ENCODE measurements at places on chromosomes 16 and 17.

- DNase-seq: no peak
These were observed 37.7 kb downstream of the TMEM114 start for GRCh38 chr16:8552487-8553221.

- peak; percentile 64 for DNase-seq
These were observed 168.6 kb downstream of the FTO start for GRCh38 chr16:53872248-53873221.

DNA sequence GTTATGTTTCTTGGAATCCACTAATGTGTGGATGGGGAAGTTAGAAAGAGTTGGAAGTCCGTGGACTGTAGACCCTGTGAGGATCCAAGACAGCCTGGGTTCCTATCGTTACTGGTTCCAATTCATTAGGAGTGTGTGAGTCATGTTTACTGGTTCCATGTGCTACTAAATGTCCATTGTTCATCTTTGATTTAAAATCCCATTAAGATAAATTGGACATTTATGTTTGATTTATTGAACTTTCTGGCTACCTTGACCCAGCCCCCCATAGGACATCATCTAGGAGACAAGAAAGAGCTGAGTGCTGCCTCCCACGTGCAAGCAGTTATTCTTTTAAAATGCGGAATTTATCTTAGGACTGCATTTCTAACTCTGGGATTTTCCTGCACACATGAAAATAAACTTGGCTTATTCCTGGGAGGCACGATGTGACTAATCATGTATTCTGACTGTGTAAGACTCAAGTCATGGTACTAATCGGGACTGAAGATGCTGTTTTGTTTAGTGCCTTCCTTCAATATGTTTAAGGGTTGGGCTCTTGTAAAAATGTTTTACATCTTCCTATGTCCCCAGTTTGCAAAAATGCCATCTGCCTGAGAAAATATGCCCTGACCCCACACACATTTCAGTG, 53.4 kb downstream of the RGS9 start:
- no peak for DNase-seq

GRCh38 chr16:21263640-21264570, 14.2 kb downstream of the CRYM start:
- DNase-seq: no peak

DNA sequence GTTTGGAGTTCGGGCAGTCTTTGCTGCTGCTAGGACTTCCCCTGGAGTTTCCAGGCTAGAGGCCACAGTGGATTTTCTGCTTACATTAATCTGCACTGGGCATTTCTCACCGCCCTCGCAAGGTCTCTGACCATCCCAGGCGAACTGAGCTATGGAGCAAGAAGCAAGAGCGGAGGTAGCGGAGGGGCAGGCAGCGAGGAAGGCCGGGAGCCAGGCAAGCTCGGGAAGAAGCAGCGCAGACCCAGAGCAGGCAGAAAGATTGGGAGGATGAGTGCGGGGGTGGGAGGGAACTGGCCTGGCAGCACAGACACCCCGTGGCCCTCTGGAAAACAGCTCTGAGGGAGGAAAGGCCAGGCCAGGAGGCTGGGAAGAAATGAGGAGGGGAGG, 3.8 kb downstream of the COTL1 start:
- no peak for DNase-seq

DNA sequence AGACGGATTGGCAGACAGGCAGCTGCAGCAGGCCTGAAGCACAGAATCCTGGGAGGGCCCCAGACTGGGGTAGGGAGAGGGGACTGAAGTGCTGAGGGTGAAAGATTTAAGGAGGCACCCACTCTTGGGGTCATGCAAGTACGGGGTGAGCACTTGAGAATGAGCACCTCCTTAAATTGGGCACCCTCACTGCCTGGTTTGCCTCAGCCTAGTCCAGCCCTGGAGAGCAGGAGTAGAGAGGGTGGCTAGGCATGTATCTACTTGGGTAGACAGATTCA, 154.1 kb upstream of the CDC42EP4 start:
- DNase-seq: no peak

GRCh38 chr16:81939164-81940056, 71.9 kb downstream of the SDR42E1 start:
- no peak for DNase-seq

DNA sequence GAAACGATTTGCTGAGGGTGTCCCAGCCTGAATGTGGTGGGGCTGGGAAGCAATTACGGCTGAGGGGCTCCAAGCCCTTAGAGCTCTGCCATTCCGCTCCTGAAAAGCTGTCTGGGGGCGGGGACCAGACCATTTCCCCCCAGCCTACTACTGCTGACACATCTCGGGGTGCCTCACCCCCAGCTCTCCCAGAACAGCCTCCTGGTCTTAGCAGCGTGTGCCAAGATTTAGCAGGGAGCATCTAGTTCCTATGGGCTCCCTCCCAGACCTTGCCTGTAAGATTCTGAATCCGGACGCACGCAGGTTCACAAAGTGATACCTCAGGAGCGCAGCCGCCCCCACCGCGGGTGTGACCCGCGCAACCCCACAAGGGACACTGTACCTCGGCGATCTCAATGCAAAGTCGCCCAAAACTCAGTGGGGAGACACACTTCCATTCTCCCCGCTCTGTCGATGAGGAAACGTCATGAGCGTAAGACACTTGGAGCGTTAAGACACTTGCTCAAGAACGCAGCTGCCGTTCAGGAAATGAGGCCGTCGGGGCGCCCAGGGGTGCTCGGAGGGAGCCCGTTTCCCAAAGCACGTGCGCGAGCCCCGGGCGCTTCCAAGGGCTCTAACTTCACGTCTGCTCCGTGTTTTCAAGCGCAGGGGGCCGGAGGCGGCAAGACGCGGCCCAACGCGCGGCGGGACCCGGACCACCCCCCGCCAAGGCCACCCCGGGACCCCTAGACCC, 629 bp downstream of the GEMIN4 start:
- DNase-seq: no peak

DNA sequence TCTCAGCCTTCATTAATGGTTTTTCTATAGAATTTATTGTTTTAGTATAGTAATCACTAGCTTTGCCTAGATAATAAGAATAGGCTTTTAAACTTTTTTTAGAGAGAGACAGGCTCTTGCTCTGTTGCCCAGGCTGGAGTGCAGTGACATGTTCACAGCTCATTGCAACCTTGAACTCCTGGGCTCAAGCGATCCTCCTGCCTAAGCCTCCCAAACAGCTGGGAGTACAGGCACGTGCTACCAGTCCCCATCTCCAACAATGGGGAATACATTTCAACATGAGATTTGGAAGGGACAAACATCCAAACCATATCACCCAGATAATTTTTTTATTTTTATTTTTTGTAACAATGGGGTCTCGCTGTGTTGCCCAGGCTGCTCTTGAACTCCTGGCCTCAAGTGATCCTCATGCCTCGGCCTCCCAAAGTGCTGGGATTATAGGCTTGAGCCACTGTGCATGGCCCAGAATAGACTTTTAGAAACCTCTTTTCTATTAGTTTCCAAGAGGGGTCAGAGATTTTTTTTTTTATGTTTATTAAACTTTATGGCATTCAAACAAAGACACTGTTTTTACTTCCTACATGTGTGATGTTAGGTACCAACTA, 7.3 kb downstream of the NACA2 start:
- no peak for DNase-seq

DNA sequence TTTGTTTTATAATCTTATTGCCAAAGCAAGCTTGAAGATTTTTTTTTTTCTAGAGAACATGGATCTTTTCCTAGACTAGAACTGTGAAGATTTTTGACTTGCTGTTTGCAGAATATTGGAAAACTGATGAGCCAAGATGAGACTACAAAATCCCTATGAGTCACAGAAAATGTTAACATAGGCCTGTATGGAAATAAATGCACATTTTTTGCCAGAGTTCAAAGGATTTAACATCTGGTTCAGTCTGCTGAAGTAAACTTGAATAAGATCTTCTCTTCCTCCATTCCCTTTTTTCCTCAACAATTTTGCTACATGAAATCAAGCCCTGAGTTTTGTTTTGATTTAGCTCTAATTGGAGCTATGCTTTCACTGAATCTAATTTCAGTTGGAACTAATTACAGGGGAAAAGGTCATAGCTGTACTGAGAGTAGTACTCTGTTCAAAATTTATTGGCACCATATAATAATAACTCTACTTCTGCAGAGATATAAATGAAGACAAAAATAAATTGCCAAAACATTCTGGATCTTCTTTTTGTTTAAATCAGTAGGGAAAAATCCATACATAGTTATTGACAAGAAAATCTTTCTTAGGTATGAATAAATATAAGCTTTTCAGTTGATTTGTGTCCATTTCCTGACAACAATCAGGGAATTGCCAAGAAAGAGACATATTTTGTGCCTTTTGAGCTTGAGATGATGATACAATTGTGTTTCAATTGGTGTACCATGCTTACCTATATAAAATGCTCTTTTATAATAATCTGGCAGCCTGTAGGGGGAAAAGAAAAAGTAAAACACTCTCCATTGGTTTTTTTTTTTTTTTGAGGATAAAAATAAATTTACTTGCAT, 387.5 kb upstream of the GOT2 start:
- no peak for DNase-seq

DNA sequence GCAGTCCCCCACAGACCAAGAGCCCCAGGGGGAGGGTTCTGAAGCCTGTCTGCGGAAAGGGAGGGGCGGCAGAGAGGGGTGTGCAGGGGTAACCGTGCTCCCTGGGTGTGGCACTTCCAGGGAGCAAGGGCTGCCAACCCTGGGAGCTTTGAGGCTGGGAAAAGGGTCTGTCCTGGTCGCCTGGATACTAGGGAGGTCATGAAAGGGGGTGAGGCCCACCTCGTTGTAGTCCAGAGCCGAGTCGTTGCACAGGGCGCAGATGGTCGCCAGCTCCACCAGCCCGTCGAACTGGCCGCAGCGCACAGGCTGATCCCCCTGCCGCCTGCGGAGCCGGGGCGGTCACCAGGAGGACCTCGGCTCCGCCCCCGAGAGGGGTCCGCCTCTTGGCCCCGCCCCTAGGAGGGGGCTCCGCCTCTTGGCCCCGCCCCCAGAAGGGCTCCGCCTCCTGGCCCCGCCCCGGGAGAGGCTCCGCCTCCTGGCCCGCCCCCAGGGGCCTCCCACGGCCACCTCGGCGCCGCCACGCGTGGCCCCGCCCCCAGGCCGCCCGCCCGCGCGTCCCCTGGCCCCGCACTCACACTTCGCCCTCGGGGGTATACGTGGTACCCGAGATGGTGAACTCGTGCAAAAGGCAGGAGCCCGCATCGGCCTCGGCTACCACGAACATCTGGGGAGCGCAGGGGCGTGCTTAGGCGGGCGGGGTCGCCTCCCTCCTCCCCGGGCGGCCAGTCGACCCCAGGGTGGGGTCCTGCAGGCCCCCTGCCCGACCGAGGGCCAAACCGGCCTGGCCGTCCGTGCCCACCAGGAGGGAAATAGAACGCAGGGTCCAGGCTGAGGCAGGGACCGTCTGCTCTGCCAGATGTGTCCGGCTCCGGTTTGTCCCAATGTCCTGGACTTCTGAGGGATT, 19.5 kb downstream of the ATP2A3 start:
- no peak for DNase-seq

DNA sequence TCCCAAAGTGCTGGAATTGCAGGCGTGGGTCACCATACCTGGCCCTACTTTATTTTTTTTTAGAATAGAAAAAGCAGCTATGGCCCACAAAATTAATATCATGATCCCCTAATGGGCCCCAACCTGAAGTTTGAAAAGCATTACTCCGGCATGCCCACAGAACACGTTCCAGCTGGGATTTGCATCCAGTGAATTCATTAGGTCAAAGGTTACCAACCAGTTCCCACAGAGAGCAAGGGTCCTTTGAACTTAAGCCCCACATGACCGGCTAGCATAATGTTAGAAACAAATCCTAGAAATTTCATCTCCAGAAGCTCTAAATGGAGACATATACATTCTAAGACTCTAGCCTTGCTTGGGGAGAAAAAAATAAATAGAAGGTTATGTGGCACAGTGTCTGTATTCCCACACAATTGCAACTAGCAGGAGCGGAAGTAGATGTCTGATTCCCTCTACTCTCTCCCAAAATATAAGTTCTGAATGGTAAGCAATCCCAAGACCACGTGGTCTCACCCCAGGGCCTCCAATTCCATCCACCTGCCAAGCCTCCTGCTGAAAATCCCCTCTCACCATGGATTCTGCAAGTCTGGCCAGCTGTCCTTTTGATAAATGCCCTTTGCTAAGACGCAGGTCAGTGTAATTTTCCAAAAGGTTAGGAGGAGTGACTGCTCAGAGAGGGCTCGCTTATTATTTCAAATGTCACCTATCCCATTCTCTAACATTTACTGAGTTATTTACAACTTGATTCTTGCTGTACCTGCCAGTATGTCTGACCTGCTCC, 395.8 kb downstream of the NPIPA8 start:
- no peak for DNase-seq

DNA sequence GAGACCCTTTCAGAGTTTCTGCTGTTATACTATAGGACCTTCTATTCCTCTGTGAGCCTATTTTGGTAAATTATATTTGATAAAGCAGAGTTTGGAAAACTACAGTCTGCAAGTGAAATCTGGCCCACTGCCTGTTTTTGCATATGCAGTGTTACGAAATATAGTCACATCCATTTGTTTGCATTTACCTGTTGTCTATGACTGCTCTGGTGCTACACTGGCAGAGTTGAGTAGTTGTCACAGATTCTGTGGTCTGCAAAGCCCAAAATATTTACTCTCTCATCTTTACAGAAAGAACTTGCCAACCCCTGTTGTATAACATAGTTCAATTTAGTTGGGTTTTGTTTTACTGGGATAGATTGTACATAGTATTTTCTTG, 42.3 kb downstream of the TNRC6A start:
- DNase-seq: no peak

GRCh38 chr17:1362964-1363363, 37.1 kb downstream of the YWHAE start:
- no peak for DNase-seq

DNA sequence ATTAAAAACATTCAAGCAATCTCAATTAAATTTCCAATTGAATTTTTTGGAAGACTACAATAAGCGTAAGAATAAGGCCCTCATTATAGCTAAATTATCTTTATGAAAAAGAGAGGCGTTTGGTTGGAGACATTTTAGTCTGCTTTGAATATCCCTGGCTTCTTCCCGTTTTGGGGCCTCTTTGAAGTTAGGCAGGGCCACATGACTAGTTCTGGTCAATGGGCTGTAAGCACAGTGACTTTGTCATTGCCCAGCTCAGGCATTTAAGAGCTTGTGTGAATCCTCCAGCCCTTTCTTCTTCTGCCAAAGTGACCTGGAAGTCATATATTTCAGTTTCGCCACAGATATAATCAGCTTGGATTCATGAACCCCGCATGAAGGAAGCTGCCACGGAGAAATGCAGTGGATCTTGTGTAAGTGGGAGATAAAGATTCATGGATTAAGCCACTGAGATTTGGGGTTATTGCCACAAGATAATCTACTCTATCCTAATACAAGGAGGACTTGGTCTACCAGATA, 21.7 kb upstream of the UBTF start:
- DNase-seq: no peak

- DNase-seq: no peak
These were observed 650 bp downstream of the ATP6V0A1 start for GRCh38 chr17:42459256-42459800.
